ENCODE measurements at places on chromosomes 3 and 15.

DNA sequence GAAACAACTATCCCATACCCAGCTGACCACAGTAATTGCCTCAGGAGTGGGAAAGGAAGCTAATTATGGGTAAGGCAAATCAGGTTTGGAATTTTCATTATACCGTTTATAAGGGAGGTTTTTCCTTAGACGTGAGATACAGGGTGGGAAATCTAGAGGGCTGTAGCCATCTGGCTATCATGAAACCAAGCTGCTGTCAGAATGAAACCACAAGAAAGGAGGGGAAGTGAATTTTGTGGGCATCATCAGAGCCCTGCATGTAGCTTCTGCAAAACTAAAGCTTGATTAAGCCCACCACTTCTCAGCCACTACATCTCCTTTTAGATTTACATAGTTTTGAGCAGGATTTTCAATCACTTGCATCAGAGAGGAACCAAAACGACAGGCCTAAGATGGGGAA, 893.5 kb downstream of the TUSC7 start:
- DNase-seq = no peak

GRCh38 chr3:27387625-27388024, 18.4 kb upstream of the NEK10 start:
- no peak for DNase-seq

GRCh38 chr3:46916278-46916677, 38.8 kb downstream of the PTH1R start:
- no peak for DNase-seq

- no peak for DNase-seq
Observed at GRCh38 chr3:139263798-139264197, 80.0 kb upstream of the MRPS22 start.

- DNase-seq = no peak
Observed at GRCh38 chr15:65912235-65912634, 42.9 kb downstream of the RAB11A start.

GRCh38 chr3:37808656-37809055, 53.0 kb upstream of the CTDSPL start:
- DNase-seq = no peak

DNA sequence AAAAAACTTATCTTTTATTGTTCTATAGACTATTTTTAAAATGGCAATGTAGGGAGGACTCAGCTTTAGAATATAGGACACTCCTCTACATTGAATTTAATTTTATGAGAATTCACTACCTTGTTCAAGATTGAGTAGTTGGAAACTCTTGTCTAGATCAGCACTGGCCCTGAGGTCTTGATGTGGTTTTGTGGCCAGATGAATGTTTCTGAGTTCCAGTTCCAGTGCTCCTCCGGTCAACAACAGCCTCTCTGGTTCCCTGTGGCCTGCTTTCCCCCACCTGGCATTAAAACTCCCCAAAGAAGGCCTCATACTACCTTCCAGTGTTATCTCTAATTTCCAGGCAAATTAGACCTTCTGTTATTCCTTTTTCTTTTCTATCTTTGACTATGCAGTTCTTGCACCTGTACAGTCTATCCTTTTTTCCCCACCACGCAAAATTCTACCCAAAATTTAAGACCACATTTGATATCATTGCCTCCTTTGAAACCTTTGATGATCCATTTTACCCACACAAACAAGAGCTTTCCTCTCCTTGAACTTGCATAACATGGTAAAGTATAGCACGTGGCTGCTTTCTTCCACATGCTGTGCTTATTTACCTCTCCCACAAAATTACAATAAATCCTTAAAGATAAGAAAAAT, 9.6 kb upstream of the ANP32A start:
- DNase-seq = no peak

DNA sequence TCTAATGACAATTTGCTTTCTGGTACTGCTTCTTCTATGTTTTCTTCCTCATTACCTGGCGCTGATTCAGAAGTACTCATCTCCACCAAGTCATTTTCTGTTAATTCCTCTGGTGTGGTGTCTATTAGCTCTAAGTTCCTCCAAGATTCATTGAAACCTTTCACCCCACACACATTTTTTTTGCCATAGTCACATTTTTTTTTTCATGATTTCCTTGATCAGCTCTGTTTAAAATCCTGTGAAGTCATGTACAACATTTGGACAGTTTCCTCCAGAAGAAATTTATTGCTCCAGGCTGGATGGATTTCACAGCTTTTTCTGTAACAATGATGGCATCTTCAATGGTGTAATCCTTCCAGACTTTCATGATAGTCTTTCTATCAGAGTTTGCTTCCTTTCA, 243.2 kb upstream of the VEPH1 start:
- DNase-seq = no peak

GRCh38 chr3:5390936-5391625, 203.6 kb downstream of the EDEM1 start:
- DNase-seq = no peak

GRCh38 chr3:177306252-177306651, 109.0 kb upstream of the TBL1XR1 start:
- no peak for DNase-seq

DNA sequence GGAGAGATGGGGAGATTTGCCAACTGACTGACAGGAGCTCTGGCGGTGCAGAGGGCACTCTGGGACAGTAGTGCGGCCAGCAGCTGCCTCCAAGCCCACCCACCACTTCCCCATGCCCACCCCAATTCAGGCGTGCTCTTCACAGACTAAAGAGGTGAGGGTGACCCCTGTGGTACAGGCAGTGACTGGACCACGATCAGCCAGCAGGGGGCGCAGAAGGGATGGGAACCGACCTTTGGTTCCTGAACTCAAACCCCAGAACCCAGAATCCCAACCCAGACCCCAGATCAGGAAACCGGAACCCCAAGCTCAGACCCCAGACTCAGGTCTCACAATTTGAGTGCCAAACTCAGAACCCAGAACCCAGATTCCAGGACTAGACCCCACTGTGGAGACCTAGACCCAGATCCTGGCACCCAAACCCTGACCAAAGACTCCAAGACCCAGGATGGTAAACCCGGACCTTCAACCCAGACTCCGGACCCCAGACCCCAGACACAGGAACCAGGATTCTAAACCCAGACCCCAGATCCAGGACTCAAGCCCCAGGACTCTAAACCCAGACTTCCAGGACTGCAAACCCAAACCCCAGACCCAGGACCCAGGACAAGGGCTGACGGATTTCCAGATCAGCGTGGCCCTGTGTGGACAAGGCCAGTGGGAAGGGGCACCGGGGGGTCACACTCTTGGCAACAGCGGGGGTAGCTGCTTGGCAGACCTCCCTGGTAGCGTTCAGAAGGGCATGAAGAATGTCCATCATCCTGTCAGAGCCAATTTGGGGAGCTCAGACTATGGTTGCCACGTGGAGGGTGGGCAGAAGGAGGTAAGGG, 3.7 kb upstream of the MYL3 start:
- no peak for DNase-seq

DNA sequence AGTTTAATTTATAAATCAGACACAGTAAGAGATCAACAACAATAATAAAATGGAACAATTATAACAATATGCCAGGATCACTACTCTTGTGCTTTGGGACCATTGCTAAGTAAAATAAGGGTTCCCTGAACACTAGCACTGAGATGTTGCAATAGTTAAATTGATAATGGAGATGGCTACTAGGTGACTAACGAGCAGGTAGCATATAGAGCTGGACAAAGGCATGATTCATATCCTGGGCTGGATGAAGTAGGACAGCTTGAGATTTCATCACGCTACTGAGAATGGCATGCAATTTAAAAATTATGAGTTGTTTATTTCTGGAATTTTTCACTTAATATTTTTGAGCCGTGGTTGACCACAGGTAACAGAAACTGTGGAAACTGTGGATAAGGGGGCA, 20.7 kb upstream of the MYZAP start:
- no peak for DNase-seq

DNA sequence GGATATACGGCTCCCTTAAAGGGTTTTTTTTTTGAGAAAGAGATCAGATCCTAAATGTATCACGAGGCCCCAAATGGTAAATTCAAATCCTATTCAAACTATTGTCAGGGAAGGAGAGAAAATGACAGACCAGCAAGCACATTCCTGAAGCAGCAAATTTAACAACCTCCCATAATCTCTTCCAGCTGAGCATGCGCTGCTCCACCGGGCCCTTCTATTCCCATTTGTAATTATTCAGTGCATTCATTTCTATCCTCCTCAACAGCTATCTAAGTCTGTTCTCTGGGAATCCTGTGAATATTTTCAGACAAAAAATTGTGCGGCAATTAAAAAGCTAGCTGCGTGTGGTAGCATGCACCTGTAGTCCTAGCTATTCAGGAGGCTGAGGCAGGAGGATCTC, 43.2 kb downstream of the MAGI1 start:
- DNase-seq = no peak

- no peak for DNase-seq
Observed at GRCh38 chr15:67033012-67033411, 32.4 kb upstream of the SMAD3 start.

DNA sequence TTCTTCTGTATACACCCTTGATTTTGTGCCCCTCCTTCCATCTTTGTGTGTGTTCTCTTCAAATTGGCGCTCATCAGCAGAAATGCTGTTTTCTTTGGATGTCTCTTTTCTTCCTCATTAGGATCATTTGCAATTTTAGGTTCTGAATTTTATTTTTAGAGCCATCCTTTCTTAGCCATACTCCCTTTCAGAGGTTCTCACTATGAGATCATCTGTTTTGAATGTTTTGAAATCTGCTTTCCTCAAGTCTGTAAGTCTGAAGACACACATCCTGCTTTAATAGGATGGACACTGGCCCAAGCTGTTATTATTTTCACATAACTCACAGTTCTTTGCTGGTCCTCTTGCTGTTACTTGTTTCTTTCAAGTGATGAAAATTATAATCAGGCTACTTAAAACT, 124.8 kb downstream of the BDH1 start:
- no peak for DNase-seq

GRCh38 chr15:53670701-53671100, 88.8 kb downstream of the WDR72 start:
- DNase-seq = no peak

All from cortex of kidney (tissue), 1 donor.